HuH-7.5 (cell line): ENCODE measurements at places on chromosomes 1 and 21.
A peak's percentile ranks its signal among the peaks of the same experiment; 100 is the strongest.

DNA sequence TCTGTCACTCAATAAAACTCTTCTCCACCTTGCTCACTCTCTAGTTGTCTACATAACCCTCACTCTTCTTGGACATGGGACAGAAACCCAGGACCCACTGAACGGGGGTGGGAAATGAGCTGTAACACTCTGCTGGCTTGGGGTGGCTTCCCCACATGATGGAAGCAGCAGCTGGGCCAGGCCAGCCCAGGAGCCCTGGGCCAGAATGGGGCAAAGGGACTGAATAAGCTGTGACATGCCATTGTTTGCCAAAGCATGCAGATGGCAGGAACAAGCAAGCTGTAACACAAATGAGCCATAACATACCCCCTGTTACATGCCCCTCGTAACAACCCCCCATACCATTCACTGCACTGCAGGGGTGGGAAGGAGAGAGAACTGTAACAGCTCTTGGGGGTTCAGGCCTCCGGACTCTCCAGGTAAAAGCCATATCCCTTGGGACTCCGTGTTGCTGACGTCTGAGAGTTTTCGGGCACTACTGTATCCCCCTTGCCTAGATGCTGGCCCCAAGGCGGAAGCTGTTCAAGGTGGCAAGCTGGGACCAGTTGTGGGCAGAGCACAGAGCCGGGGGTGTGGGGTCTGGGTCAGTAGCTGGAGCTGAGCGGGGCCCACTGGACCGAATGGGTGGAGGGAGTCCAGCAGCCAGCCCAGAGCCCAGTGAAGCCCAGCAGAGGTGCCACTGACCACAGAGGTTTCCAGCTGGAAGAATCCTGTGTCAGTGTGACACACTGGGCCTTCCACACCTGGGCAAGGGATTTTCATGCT is 56.1 kb upstream of the DMRTB1 start:
- DNase-seq, result no peak

- no peak for DNase-seq
These were observed 15.3 kb downstream of the SF3A3 start for GRCh38 chr1:37974567-37974966.

DNA sequence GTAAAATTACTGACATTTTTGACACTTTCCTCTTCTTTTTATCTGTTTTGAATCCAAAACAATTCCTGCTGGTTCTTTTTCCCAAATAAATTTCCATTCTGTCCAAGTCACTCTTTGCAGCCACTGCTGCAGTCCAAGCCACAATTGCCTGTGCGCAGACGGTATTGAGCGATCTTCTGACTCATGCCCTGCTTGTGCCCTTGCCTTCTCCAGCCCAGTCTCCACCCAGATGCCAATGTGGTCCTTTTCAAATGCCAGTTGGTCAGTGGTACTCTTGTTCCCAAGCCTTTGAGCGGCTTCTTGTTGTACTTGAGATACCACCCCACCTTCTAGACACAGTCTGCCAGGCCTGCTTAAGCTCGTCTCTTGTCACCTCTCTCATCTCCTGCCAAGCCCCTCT is 78.9 kb downstream of the CAMTA1 start:
- DNase-seq, result no peak

DNA sequence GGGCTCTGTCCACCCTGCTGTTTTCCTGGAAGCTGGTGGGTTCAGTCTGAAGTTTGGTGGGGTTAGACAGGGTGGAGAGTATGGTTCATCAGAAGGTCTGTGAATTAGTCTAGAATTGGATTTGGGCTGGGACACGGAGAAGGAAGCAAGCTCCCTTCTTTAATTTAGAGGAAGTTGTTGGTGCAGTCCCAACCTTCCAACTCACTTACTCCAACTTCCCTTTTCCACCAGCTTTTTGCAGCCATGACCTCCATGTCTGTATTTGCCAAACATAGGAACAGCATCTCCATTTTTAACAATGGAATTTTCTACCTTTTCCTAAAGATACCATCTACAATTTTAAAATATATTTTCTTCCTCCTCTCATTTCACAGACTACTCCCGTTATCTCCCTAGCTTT is 28.5 kb upstream of the PRELP start:
- no peak for DNase-seq

DNA sequence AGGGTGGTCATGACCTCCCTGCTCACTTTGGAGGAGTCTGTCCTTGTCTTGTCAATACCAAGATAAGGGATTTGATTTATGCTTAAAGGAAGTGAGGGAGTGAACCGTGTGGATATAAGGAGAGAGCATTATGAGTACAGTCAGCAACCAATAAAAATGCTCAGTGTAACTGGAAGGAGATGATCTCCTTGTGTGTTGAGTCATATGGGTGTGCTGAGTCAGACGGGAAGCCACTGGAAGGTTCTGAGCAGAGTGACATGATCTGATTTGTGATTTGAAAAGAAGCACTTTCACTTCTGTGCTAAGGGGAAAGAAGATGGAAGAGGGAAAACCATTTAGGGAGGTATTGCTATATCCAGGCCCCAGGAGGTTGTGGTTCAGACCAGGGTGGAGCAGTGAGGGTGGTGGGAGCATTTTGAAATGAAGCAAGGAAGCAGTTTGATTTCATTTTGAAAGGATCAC is 2.5 kb upstream of the BCL10 start:
- DNase-seq, result no peak

GRCh38 chr1:172135076-172135672 is 285.3 kb upstream of the C1orf105 start:
- no peak for DNase-seq

DNA sequence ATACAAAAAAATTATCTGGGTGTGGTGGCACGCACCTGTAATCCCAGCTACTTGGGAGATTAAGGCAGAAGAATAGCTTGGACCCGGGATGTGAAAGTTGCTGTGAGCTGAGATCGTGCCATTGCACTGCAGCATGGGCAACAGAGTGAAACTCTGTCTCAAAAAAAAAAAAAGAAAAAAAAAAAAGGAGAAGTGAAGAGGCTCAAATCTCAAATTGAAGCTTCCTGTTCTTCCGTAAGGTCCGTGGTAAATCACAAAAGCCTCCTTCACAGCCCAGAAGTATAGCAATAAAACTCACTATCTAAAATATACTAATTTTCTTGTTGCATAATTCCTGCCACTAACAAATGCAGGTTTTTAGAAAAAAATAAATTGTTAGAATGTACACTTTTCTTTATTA is 498.2 kb upstream of the BRINP3 start:
- DNase-seq, result no peak

DNA sequence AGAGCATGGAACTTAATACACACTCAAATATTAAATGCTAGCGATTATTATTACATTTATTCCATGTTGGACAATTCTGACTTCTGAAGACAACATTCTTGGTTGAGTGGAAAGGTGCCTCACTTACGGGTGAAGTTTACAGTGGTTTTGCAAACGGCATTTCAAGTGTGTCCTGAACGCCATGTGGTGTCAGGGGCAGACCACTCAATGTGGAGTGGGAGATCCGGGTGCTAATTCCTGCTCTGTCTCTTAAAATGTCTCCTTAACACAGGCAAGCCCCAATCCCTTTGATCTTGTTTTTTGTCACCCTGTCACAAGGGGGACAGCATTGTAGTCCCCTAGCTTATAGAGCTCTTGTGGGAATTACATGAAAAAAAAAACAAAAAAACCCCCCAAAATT is 5.6 kb upstream of the TDRD10 start:
- DNase-seq, result no peak

- no peak for DNase-seq
These were observed 137.9 kb upstream of the F3 start for GRCh38 chr1:94679332-94680038.

- DNase-seq, result no peak
These were observed 12.7 kb downstream of the DDOST start for GRCh38 chr1:20648438-20648837.

GRCh38 chr1:164311377-164311776 is 247.6 kb upstream of the PBX1 start:
- no peak for DNase-seq

- DNase-seq, result no peak
These were observed 33.3 kb downstream of the TIAM1 start for GRCh38 chr21:31310750-31311149.

DNA sequence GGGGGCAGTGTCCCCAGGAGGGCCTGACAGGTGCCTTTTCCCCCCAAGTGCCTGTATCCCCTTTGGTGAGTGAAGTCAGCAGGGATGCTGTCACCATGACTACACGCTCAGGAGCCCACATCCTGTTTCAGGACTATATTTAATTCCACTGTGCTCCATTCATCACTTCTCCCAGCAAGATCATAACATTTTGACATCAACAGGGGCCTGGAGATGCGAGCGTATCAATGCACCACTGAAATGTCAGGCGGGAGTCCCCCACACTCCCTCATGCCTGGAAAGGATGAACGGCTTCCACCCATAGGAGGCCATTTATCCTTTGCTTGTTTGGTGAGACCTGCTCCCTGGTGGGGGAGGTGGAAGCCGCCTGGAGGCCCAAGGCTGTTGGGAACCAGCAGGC is 119.1 kb downstream of the PTPRU start:
- DNase-seq, result no peak

DNA sequence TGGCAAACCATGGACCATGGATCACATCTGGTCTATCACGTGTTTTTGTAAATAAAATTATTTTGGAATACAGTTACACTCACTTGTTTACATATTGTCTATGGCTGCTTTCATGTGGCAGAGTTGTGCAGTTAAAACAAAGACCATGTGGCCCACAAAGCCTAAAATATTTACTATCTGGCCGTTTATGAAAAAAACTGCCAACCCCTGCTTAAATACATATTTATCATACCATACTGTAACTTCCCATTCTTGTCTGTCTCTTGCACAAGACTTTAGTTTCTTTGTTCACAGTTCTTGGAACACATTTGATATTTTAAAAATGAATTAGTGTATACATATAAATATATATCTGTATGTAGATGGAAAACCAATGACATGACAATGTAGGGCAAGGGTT is 141.5 kb downstream of the PAPPA2 start:
- DNase-seq, result no peak

- DNase-seq, result no peak
These were observed 256.9 kb upstream of the RAB4A start for GRCh38 chr1:229013981-229014380.

- no peak for DNase-seq
These were observed 21.9 kb downstream of the LRRC8D start for GRCh38 chr1:89842567-89843272.

DNA sequence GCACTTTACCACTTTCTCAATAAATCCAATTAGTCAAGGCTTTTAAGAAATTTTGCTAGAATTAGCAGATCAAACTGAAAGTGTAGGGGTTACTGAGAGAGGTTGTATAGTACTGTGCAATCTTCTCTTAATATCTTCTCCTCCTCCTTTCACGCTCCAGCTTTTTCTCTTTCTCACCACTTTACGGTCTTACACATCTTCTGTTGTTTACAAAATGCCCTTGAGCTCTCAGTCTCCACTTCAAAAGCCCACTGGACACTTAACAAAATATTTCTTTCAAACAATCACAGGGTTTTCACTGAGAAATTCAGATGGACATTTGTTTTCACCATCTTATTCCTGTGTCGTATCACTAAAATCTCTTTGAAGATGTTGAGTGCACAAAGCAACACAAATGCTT is 678.2 kb downstream of the ADGRL2 start:
- no peak for DNase-seq

DNA sequence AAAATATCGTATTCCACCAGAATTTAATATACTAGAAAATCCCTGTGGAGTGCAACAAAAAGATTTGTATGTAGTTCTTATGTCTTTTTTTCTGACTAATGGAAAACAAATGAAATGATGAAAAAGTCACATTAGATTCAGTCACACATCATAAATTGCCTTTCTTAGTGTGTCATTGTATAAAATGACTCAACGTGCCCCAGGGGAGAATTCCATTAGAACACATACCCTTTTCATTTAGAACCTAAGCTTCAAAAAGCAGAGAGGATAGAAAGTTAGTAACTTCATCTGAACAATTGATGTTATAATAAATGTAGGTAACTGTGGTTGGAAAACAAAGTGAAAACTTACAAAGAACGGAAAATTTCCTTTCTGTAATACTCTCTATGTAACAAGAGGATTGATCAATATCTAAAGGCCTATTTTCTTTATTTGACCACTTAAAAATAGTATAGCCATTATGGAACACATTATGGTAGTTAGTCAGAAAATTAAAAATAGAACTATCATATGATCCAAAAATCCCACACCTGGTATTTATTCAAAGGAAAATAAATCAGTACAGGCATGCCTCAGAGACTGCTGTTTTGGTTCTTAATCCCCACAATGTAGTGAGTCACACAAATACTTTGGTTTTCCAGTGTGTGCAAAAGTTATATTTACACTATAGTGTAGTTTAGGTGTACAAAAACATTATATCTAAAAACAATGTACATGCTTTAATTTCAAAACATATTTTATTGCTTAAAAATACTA is 1016.1 kb downstream of the KCNT2 start:
- DNase-seq, result no peak

GRCh38 chr1:40849801-40850592 is 12.2 kb downstream of the CITED4 start:
- DNase-seq, result peak; percentile 66

- no peak for DNase-seq
These were observed 110.2 kb upstream of the IVNS1ABP start for GRCh38 chr1:185427264-185427663.

- DNase-seq, result no peak
These were observed 4.6 kb upstream of the ATP13A2 start for GRCh38 chr1:17016317-17016661.

- no peak for DNase-seq
These were observed 296.7 kb downstream of the KCTD3 start for GRCh38 chr1:215863796-215864195.

DNA sequence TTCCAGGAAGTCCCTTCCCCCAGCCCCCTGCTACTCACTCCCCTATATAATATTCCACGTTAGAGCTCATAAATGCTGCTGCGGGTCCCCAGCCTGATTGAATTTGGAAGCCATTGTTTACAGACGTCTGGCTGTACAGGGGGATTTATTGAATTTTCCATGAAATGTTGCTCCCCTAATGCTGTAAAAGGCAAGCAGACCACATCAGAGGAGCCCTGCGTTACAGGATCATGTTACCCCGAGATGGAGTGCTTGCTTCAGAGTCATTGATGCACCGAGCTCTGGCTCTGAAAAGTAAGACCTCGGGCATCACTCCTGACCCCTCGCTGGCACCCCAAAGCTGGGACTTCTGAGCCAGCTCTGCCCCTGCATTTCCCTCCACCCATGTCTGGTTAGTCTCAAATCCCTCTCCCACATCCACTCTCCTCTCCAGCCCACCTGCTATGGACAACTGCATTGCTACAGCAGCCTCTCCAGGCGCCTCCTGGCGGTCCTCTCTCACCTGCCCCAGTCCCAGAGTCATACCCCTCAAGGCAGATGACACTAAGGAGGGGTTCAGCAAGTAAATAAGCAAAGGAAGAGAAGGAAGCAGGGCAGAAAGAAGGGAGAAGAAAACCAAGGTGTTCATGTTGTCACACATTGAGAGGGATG is 127.8 kb downstream of the TMEM53 start:
- DNase-seq, result no peak

GRCh38 chr1:6490181-6491080 is 1.0 kb downstream of the PLEKHG5 start:
- DNase-seq, result peak; percentile 89

DNA sequence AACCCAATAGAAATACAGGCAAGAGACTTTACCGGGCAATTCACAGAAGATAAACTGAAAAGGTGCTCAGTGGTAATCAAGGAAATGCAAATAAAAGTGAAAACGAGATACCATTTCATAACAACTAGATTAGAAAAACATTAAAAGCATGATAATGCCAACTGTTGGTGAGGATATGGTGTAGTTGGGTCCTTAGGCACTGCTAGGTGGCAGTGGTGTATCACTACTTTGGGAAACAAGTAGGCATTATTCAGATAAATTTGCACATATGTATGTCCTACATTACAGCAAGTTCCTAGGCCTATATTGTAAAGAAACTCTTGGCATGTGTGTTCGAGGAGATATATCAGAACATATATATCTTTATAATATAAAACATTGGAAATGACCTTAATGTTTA is 31.0 kb downstream of the AZIN2 start:
- DNase-seq, result no peak

GRCh38 chr1:60078182-60078581 is 4.6 kb upstream of the C1orf87 start:
- no peak for DNase-seq
